B cell (primary cell): ENCODE measurements at places on chromosomes 3 and 15.

DNA sequence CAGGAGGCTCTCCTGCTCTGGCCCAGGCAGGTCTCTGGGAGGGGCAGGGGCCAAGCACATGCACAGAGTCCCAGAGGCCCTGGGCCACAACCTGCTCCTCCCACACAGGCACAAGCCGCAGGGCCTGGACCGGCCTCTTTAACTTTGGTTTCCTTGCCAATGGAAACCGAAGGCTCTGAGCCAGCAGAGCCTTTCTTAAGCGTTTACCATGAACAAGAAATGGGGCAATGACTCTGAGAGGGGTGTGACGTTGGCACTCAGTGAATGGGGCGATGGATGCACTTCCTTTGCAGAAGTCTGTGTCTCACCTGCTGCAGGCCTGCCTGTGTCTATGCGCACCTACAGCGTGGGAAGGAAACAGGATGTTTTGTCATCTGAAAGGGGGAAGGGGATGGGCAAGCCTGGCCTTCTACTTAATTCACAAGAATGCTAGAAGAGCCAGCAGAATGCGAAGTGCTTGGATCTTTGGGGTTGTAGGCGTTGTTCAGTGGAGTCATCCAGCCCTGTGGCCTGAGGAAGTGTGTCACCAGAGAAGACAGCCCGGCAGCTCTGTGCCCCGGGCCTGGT lies 41.8 kb downstream of the IFT122 start:
- DNase-seq = no peak

- DNase-seq = no peak
Measured at GRCh38 chr15:88835646-88836045, 32.4 kb downstream of the ACAN start.

- DNase-seq = no peak
Measured at GRCh38 chr3:157631478-157631877, 128.3 kb upstream of the VEPH1 start.

- no peak for DNase-seq
Measured at GRCh38 chr3:123807820-123808219, 76.3 kb downstream of the MYLK start.

DNA sequence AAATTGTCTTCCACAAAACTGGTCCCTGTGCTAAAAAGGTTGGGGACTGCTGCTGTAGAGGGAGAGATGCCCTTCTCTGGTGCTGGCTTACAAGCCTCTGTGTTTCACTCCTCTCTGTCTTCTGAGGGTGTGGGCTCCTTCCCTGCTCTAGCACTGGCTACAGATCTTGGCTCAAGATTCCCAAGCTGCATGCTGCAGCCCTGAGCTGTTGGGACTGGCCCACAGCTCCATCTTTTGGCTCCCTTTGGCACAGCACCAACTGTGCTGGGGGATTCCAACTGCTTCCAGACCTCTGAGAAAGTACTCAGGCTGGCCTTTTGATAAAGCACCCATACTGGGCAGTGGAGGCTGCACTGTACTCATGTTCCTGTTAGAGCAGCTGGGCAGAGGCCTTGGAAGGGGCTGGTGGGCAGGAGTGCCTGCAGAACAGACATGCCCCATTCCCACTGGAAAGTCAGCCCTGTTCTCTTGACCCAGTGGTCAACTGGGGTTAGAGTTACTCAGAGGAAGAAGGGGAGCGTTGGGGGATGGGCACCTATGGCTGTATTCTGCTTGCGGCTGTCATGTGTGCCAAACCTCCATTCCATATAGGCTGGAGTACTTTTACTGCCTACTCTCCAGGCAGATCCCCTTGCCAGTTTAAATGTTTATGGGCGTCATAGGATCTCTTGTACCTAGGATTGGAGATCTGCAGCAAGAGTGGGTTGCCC lies 55.7 kb downstream of the GALK2 start:
- DNase-seq = no peak

GRCh38 chr15:89130201-89130600 lies 41.9 kb downstream of the ABHD2 start:
- DNase-seq = peak; percentile 6
